Ureter (tissue), 1 donor: ENCODE measurements at places on chromosomes 1 and 21. TPM values are rescaled to one million over a fixed set of nuclear protein-coding genes. Genes with fewer than 3 reads are reported as not detected.
A peak's percentile ranks its signal among the peaks of the same experiment; 100 is the strongest.

DNA sequence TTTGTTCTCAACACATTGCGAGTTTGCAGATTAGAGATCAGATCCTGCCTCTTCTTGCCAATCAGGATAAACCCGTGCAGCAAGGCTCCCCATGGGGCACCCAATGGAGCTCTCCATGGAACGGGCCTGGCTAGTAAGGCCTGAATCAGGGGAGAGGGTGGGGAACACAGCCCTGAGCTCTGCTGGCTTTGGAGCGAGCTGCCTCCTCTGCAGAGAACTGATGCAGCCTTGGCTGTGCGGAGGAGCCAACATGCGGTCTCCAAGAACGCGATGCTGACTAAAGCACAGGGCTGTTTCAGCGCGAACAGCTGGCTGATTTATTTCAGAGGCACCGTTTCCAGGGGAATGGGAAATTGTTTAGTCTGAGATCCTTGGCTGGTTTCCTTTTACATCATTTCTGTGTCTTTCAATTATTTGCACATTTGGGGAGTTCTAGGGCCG, 139.7 kb downstream of the TSEN15 start:
- DNase-seq, result peak; percentile 65

DNA sequence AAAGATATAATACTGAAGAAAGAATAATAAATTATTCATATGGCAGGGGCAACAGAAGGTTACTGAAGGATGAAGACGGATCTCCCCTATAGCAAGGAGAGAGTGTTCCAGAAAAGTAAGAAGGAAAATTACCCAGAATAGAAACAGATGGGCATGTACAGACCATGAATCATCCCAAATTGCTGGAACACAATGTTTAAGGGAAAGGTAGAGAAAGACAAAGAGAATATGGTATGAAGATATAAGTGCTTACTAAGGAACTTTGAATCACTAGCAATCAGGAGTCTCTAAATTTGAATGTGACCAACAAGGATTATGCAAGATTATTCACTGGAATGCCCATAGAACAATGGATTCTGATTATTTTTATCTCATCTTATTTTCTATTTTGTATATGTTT, 375.4 kb downstream of the COL11A1 start:
- DNase-seq, result no peak

DNA sequence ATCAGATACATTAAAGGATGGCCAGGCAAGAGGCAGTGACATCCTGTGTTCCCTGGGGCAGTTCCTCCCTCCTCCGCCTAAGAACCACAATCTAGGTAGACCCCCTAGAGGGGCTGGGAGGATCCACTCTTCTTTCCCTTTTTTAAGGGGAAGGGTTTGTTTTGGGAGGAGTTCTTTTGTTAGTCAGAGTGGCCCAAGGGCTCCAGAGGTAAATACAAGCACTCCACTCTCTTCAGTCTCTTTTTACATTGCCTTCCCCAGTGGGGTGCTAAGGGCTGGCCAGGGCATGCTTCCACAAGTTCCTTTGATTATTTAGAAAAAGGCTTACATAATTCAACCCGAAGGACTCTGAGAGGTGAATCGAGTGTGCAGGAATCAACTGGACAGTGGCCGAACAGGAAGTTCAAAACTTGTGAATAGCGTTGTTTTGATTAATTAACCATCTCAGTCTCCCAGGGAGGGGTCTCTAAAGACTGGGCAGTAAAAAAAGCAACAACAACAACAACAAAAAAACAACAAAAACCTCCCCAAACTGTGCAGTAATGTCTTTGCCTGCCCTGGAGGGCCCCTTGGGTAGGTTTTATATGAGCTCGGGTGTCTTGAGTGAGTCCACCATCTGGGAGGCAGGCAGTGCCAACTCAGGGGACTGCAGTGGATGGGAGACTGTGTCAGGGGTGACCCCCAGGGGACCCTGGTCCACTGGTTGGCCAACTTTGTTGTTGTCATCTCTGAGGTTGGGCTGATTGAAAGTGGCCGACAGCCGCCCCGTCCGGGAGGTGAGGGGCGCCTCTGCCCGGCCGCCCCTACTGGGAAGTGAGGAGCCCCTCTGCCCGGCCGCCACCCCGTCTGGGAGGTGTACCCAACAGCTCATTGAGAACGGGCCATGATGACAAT, 33.2 kb upstream of the ENO1 start:
- DNase-seq, result no peak

DNA sequence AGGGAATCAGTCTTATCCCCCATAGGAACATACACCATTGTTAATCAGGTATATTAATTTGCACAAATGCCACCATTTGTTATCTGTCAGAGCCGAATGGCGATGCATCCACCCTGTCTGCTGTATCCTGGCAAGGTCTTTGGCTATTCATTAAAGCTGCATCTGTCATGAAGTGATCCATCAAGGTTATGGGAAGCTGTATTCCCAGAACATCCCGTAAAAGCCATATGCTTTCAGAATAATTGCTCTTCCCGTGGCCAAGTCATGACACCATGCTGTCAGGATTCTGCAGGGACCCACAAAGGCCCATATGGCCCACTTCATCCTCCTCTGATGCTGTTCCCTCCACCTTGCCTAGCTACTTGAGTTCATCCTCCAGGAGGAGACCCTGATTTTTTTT, 103.9 kb downstream of the RAVER2 start:
- no peak for DNase-seq

Gene CD48
- total RNA-seq, result 6.0 TPM

- DNase-seq, result no peak
These were observed 3.5 kb upstream of the NBL1 start for GRCh38 chr1:19640363-19641316.

GRCh38 chr1:153958961-153959260, 499 bp upstream of the CRTC2 start:
- no peak for DNase-seq

- DNase-seq, result no peak
These were observed 233.4 kb upstream of the FGGY start for GRCh38 chr1:59063501-59063900.

Gene CDK11A
- total RNA-seq, result 34.0 TPM

Gene ACOT11
- total RNA-seq, result 53.7 TPM

DNA sequence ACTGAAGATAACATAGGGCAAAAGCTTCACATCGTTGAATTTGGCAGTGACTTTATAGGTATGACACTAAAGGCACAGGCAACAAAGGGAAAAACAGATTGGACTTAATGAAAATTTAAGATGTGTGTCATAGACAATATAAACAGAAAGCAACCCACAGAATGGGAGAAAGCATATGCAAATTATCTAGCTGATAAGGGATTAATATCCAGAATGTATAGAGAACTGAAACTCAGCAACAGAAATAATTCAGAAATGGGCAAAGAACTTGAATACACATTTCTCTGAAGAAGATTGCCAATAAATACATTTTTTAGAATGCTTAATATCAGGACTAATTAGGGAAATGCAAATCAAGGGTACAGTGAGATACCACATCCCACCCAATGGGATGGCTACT, 55.2 kb upstream of the ANGPTL1 start:
- no peak for DNase-seq

DNA sequence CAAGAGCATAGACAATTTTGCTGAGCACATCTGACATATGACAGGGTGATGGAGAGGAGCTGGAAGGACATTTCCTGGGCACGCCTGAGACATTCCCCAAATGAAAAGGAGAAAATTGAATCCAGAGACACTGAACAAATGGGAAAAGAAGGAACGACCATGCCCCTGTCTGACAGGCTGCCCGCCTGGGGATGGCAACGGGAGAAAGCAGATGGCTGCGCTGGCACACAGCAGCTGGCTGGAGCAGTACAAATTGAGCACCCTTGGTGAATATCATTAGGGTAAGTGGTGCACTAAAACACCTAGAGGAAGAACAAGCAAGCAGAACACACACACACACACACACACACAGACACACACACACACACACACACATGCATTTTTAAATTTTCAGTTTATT, 174.3 kb upstream of the DUSP10 start:
- DNase-seq, result no peak

DNA sequence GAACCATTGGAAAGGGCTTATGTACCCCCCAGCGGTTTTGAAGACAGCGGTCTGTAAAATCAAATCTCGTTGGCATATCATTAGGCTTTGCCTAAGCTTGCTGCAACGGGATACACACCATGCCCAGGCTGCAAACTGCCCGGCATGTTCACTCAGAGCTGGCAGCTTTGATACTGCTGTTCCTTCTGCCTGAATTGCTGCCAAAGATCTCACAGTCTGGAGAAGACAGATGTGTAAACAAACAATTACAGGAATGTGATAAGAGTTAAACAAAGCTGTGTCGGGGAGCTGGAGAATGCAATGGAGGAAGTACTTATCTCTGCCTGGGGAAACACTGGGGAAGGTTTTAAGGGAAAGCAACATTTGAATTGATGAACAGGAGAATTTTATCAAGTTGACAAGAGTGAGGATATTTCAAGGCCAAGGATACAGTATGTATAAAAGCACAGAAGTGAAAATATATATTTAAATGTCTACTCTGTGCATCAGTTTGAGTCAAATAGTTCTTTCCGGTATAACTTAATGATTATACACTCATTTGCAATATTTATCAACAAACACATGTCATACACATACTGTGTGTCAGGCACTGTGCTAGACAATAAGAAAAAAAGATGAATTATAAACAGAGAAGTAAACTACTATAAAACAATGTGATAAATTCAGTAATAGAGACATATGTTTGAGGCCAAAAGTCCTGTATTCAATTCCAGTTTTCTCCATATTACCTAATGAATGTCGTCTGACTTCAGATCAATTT, 29.9 kb downstream of the CHML start:
- no peak for DNase-seq

- DNase-seq, result no peak
These were observed 8.7 kb upstream of the PIK3C2B start for GRCh38 chr1:204503122-204503912.

- DNase-seq, result no peak
These were observed 11.7 kb downstream of the SELL start for GRCh38 chr1:169699707-169700106.

GRCh38 chr1:76237211-76237610, 162.7 kb downstream of the ST6GALNAC3 start:
- DNase-seq, result no peak

Gene FMO3
- 0.65 TPM for total RNA-seq

GRCh38 chr1:218034468-218034867, 250.6 kb upstream of the RRP15 start:
- DNase-seq, result no peak

DNA sequence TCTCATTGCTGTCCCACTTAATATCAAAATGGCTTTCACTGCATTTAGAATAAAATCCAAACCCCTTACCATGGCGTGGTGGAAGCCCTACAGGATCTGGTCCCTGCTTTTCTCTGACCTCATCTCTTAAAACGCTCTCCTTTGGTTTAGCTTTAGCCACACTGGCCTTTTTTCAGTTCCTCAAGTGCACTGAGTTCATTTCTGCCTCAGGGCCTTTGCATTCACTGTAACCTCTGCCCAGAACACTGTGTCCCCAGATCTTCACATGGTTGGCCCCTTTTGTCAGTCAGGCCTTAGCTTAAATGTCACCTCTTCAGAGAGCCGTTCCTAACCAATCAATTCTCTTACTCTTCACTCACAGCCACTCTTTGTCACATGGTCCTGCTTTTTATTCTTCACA, 21.5 kb downstream of the BCL9 start:
- no peak for DNase-seq

- no peak for DNase-seq
These were observed 42.0 kb upstream of the ADAMTS1 start for GRCh38 chr21:26887251-26887650.

Gene RNF11
- 124 TPM for total RNA-seq

- DNase-seq, result no peak
These were observed 18.5 kb upstream of the TBX15 start for GRCh38 chr1:119006406-119007279.

GRCh38 chr1:116001739-116002487, 25.6 kb downstream of the SLC22A15 start:
- no peak for DNase-seq

DNA sequence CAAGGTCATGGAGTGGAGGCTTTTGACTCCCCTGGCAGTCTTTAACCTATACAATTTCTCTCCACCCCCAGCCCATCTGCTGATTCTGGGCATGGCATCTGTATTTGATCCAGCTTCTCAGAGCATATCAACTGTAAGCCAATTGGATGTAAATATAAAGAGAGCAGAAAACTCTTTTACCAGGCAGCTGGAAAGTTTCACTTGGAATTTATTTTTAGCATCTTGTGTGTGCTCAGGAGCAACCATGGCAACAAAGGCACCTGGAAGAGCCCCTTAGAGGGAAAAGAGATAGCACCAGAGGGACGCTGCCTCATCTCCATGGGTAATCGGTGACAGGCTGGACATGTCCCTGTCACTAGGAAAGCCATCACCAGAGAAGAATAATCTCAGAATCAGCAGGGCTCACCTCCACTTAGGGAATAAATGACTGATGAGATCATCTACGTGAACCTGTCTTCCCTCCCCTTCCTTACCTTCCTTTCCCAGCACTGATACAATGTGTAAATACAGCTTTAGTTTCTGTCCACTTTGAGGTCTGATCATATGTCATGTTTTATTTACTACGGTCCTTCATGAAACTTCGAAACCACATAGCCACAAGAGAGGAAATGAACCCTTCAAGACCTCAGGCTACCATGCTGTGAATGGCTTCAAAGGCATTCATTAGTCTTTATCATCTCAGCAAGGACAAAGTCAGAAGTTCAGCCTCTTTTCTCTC, 25.3 kb upstream of the SIPA1L2 start:
- no peak for DNase-seq

GRCh38 chr1:168799927-168800605, 71.1 kb upstream of the DPT start:
- no peak for DNase-seq

DNA sequence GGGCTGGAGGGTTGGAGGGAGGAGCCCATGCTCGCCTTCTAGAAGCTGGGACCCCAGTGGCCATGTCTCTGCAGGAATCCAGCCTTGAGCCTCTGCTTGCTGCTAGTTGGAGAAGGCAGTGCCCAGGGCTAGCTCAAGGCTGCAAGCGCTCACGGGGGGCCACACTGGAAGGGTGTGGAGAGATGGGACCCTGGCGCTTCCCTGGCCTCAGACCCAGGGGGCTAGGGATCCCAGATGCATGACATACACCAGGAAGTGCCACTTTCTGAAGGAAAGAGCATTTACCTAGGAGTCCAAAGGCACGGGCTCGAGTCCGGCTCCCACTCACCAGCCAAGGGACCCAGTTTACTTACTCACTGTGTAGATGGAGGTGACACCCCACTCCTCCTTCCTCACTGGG, 32.6 kb downstream of the NENF start:
- no peak for DNase-seq

DNA sequence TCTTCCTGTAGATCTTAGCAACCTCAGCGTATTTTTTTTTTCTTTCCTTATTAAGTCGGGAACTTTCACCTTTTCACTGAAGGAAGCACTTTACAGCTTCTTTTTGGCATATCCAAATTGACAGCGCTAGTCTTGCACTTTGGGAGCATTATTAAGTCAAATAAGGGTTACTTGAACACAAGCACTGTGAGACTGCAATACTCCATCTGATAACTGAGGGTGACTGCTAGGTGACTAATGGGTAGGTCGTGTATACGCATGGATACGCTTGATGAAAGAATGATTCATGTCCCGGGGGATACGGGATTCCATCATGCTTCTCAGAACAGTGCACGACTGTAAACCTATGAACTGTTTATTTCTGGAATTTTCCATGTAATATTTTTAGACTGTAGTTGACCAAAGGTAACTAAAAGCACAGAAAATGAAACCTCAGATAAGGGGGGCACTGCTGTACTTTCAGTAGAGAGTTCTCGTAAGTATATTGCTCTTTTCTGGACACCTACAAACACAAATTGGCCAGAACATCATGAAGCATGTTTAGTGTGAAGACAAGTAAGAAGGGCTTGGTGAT, 364.7 kb downstream of the SMYD3 start:
- DNase-seq, result no peak

- DNase-seq, result peak; percentile 81
These were observed 15.9 kb downstream of the RNU5D-1 start for GRCh38 chr1:44714944-44715571.

GRCh38 chr1:248376916-248377315, 1.4 kb downstream of the OR2T6 start:
- no peak for DNase-seq
